ENCODE measurements at places on chromosomes 11 and 22. TPM values are rescaled to one million over a fixed set of nuclear protein-coding genes. Genes with fewer than 3 reads are reported as not detected.

The APOBEC3A gene
- 0.51 TPM for total RNA-seq

The CHRNA10 gene
- 0.66 TPM for total RNA-seq

The TIGD3 gene
- not detected for total RNA-seq

The ALDH3B1 gene
- total RNA-seq: 25.3 TPM

The CARD18 gene
- not detected for total RNA-seq

The CD248 gene
- 226 TPM for total RNA-seq

The NLRP14 gene
- total RNA-seq: 0.19 TPM

The C11orf97 gene
- not detected for total RNA-seq

The TCN2 gene
- total RNA-seq: 57.4 TPM

The KCNJ1 gene
- not detected for total RNA-seq

The ANO5 gene
- 11.9 TPM for total RNA-seq

The UBASH3B gene
- total RNA-seq: 7.0 TPM

The KREMEN1 gene
- 15.9 TPM for total RNA-seq

The OR51B2 gene
- not detected for total RNA-seq

The PATE2 gene
- not detected for total RNA-seq
